Occipital lobe (tissue), 3 donors: ENCODE measurements at places on chromosomes 2 and 18. TPM values are rescaled to one million over a fixed set of nuclear protein-coding genes. Genes with fewer than 3 reads are reported as not detected.

GPR45 gene
- total RNA-seq: 0.78 TPM

DNAH7 gene
- 16.5 TPM for total RNA-seq

EVX2 gene
- total RNA-seq: not detected

GRCh38 chr2:129805899-129806298, 173.6 kb upstream of the RAB6C start:
- no peak for DNase-seq

GRCh38 chr2:235021752-235022151, 69.9 kb downstream of the SH3BP4 start:
- DNase-seq: no peak

DNA sequence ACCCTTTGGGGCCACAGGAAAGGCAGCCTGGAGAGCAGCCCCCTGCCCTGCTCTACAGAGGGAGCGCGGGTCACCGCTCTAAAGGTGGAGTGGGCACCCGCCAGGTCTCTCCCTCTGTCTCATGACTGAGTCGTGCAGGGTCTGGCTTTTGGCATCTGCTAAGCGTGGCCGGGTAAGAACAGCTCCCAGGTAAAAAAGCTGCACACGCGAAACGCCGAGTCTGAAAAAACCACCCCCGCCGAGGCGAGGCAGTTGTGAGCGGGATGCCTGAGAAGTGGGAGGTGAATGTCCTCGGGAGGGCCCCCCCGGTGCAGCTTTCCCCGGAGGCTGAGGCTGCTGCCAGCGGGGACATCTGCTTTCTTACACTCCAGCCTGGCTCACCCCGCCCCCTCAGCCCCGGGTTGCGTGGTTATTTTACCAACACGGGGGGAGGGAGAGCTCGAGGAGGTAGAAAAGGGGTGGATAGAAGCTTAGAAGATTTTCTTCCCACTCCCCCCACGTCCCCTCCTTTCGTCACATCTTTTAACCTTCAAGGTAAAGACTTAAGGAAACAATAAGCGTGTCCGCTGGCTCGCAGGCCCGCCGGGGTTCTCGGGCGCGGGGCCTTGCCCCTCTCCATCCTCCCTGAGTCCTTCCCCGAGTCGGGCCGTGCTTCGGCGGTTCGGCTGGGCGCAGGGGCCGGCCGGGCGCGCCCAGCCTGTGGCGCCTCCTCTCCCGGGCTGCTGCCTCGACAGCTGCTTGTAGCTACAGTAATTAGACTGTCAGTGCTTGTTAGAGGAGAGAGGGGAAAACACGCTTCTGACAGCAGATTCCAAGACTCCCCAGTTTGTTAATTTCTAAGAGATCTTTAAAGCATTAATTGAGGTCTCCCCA, 70.6 kb upstream of the PSMD14 start:
- DNase-seq: peak; percentile 85

DNA sequence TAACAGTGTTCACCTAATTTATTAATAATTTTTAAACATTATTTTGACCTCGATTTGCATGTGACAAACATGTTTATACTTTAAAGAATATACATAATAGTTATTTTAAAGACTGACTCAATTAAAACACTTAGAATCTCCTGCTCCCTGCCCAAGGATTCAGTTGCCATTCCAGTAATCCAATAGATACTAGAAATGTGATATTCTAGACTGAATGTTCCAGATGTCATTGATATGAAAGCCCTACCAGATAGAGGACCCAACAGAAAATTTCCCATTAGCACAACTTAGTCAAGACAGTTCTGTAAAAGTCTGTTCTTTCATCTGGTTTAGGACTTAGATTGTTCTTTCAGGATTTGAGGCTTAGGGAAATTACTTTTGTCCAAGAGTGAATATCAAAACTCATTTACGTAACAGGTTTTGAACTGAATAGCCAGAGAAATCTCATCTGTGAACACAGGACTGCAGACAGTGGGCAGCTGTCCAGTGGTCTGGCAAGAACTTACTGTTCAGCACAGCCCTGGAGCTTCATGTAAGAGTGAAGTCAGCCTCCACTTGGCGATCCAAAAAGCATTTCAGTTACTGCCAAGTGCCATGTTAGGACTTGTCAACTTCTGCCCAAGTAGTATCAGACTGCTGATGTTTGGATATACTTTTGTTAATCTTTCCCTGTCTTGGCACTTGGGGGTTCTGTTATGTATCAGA, 77.5 kb downstream of the OSBPL6 start:
- DNase-seq: no peak
